Right kidney (tissue), 9 donors: ENCODE measurements at places on chromosomes 2 and 18.
A peak's percentile ranks its signal among the peaks of the same experiment; 100 is the strongest.

DNA sequence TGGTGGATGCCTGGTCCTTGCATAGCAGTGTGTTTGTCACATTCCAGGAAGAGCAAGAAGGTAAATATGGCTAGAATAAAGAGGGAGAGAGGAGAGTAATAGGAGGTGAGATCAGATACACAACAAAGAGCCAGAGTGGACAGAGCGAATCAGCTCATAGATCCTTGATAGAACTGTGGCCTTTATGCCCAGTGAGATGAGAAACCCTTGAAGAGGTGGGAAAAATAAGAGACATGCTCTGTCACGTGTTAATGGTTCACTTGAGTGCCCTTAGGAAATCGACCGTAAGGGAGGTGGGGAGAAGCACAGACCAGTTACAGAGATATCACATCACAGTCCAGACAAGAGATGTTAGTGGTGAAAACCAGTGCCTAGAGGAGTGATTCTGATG, 84.7 kb upstream of the RAB27B start:
- DNase-seq, result no peak

DNA sequence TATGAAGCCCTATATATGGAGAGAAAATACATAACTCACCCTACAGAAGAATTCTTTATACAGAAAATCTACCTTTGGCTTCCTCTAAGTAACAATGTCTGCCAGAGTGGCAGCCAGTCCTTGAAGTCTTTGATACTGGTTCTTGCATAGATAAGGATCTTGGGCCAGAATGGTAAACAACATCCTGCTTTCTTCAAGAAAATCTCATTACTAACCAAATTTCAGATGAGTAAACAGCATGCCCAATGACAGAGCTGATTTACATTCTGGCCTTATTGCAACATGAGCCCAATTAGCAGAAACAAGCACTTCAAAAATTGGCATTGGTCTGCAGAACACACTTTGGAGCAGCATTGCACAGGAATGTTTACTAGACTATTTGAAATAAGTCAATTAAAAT, 336.5 kb upstream of the ST6GAL2 start:
- DNase-seq, result no peak

DNA sequence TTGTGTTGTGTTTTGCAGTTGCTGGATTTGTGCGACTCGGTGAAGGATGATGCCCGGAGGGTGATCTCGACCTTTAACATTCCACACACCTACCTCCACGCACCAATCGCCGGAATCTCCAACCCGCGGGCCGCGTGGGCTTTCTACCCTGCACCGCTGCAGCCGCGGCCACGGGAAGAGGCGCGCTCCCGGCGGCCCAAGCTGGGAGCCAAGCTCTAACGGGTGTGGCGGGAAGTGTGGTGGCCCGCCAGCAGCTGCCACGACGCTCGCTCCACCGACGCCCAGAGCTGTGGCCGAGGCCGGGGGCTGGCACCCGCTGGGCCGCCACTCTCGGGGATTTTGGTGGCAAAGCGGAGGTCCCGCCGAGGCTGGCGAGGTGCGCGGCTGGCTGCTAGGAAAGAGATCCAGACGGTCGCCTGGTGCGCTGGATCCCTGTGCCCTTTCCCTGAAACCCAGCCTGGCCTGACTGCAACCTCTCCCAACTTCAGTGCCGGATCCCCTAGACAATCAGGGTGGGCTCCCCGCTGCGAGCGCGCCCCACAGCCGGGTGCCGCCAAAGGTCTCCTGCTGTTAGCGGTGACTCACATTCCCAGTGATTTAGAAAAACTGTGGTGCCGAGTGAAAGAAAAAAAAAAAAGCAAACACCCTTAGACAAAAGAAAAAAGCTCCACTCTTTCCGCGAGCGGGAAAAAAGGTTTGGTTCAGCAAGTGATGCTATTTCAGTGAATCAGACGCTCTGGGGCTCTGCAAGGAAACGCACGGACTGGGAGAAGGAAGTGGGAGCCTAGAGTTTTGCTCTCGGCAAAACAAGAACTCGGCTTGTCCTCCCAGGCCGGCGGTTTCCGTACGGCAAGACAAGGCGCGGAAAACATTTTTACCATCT, 2.9 kb upstream of the BCL2L11 start:
- DNase-seq, result peak; percentile 81

DNA sequence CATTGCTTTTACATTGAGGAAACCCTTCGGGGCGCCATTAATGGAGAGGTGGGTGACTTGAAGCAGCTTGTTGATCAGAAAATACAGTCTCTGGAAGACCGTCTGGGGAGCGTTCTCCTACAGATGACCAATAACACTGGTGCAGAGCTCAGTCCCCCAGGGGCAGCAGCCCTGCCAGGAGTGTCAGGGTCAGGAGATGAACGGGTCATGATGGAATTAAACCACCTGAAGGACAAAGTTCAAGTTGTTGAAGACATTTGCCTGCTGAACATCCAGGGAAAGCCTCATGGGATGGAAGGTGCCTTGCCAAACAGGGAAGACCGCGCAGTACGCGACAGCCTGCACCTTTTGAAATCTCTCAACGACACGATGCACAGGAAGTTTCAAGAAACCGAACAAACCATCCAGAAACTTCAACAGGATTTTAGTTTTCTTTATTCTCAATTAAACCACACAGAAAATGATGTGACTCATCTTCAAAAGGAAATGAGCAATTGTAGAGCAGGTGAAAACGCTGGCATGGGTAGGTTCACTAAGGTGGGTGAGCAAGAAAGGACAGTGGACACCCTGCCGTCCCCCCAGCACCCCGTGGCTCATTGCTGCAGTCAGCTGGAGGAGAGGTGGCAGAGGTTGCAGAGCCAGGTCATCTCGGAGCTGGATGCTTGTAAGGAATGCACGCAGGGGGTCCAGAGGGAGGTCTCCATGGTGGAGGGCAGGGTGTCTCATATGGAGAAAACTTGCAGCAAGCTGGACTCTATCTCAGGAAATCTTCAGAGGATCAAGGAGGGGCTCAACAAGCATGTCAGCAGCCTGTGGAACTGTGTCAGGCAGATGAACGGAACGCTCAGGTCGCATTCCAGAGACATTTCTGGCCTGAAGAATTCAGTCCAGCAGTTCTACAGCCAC, 45.0 kb downstream of the EMILIN2 start:
- no peak for DNase-seq

DNA sequence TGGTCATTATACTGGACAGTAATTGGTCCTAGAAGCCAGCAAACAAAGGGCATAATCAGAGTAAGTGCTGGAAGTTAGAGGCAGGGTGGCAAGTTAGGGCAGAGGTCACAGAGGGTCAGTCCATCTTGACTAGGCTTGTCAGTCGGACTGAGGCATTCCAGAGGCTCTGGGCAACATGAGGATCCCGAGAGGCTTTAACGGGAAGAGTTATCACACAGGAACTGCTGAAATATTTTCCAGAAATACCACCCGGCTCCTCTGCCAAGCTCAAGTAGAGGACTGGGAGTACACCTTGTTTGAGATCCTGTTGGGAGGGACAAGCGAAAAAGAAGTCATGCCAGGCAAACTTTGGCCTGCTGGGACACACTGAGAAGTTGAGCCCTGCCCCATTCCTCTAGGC, 13.7 kb downstream of the C2orf81 start:
- DNase-seq, result no peak

DNA sequence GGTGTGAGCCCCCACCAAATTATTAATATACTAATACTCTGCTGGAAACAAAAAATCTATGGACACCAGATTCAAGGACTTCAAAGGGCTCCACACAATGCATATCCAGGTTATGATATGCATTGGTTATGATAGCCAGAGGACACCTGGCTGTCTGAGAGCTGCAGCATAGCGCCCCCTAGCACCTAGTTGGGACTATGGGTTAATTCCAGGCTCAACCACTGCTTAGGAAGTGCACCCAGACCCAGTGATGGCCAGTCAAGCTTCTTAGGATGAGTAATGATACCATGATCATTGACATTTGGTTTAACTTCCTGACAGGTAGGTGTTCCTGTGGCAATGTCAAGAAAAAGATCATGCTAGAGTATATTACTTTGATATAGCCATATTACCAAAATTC, 3.8 kb upstream of the FRZB start:
- DNase-seq, result no peak

DNA sequence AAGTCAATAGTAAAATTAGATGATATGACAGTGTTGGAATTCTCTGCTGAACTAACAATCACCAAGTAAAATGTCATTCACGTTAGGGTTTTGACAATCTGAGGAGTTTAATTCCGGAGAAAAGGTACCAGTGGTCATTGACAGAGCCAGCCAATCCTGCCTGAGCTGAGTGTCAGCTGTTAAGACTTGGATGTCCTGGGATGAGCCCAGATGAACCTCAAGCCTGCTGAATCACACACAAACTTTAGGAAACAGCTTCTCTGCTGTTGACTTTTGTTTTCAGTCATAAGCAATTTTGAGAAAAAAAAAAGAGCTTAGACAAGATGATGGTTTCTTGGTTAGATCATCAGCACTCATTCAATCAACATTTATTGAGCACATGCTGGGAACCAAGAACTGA, 600.0 kb upstream of the SLC39A10 start:
- no peak for DNase-seq

DNA sequence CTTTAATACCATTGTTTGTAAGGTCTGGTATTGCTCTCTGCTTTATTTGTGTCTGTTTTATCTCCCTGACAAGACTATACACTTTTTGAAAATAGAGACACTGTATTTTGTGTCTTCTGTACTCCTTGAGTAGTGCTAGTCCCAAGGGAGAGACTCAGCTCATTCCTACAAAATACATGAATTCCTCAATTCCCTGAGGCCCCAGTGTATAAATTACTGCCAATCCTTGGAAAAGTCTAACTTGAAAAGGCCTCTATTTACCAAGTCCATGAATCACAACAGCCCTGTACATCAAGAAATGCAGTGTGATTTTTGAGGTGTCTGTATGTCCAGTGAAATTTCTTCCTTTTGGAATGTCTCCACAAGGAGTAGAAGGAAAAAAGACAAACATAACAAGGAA, 34.9 kb upstream of the NEDD4L start:
- no peak for DNase-seq

- peak; percentile 56 for DNase-seq
These were observed 1.3 kb downstream of the COLEC12 start for GRCh38 chr18:498931-499775.

DNA sequence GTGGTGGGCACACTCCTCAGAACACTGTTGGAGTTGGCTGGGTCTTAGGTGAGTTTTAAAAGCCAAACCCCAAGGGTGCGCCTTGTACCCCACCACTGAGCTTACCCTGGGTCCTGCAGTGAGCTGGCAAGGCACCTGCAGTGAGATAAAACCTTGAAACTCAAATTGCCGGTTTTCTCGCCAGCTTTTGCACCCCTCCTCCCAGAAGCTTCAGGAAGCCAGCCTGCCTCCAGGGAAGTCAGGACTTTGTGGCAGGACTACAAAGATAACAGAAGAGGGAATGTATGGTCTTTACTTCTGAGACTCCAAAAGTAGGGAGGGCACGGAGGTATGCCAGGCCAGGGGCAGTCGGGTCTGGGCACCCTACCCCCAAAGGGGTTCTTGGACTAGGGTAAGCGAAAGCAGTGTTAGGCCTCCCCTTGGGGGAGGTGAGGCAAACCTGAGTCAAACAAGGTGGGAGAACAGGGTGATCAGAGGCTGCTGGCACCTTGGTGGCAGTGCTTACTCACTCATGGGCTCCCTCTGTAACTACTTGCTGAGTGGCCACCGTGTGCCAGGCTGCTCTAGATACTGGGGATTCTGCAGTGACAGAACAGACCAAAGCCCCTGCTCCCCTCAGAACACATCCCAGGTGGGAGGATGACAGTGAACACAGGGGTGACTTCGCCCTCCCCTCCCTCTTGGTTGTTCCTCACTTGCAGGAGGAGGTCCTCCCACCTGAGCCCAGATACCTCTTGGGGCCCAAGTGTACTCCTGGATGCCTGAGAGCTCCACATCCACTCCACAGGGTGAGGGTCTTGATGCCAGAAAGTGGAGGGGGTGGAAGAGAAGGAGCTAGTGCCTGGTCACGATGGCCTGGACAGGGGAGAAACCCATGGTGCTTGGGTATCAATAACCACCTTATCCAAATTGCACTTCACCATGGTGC, 69.3 kb upstream of the RGPD5 start:
- no peak for DNase-seq

GRCh38 chr2:160431441-160431840, 62.2 kb downstream of the RBMS1 start:
- no peak for DNase-seq

DNA sequence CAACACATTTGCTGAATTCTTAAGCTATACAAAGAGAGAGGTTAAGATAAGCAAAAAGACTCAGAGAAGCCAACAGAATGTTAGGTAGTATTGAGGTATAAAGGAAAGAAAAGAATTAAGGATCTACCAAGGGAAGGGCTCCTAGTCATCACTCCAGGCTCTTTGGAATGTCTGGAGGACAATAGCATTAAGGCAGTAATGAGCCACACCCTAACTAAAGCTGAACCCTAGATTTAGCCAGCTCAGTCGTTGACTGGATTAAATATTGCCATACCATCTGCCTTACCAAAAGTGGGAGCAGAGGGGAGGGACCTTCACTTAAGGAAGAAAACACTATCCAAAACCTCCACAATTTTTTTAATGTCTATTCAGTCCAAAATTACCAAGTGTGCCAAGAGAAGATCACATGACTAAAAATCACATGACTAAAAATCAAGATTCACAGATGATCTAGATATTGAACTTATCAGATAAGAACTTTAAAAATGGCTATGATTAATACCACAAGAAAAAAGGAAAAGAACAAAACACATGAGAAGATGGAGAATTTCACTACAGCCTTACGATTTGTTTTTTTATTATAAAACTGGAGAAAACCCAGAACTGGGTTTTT, 59.7 kb downstream of the EXOC6B start:
- DNase-seq, result no peak

GRCh38 chr2:143300536-143300935, 171.3 kb downstream of the ARHGAP15 start:
- DNase-seq, result no peak

GRCh38 chr2:236036045-236036444, 132.1 kb downstream of the GBX2 start:
- no peak for DNase-seq

- DNase-seq, result no peak
These were observed 630.2 kb downstream of the GALR1 start for GRCh38 chr18:77879829-77880228.

DNA sequence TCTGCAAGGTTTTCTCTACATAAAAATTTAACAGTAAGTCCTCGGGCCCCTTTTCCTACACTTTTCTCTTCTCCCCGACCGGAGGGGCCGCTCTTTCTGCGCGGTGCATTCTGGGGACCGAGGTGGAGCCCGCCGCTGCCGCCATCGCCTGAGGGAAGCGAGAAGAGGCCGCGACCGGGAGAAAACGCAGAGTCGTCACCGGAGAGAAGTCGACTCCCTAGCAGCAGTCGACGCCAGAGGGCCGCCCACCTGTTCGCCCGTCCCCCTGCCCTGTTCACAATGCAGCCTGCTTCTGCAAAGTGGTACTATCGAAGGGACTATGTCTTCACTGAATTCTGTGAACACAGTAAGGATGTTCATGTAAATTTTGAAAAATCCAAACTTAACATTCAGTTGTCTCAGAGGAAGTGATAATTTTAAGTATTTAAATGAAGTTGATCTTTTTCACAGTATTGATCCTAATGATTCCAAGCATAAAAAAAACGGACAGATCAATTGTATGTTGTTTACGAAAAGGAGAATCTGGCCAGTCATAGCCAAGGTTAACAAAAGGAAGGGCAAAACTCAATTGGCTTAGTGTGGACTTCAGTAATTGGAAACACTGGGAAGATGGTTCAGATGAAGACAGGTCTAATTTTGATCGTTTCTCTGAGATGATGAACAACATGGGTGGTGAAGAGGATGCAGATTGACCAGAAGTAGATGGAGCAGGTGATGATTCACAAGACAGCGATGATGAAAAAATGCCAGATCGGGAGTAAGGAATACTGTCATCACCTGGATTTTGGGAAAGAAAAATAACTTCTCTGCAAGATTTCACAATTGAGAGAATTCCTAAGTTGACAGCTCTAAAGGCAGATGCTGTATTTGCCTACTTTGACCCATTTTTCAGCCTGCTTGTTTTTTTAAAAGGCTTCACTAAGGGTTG, 55.8 kb downstream of the ASXL2 start:
- peak; percentile 45 for DNase-seq

- DNase-seq, result no peak
These were observed 114.3 kb downstream of the FIGN start for GRCh38 chr2:163621445-163622004.
